DMS53 (cell line): ENCODE measurements at places on chromosomes 7 and 10.
A peak's percentile ranks its signal among the peaks of the same experiment; 100 is the strongest.

DNA sequence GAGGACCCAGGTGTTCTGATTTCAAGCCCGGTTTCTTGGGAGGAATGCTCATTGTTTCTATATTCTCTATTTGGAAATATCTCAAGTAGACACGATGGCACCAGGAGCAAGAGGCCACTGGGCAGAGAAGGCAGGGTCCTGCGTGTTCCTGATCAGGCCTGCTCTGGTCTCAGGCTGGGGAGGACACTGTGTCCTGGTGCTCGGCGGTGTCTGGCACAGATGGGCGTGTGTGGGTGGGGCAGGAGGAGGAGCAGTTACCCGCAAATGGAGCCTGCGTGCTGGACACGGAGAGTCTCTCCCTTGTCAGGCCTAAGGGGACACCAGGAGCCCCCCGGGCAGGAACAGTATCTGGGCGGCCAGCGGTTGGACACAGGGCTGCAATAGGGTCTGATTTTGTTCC lies 25.9 kb upstream of the GOLGA7B start:
- no peak for DNase-seq

DNA sequence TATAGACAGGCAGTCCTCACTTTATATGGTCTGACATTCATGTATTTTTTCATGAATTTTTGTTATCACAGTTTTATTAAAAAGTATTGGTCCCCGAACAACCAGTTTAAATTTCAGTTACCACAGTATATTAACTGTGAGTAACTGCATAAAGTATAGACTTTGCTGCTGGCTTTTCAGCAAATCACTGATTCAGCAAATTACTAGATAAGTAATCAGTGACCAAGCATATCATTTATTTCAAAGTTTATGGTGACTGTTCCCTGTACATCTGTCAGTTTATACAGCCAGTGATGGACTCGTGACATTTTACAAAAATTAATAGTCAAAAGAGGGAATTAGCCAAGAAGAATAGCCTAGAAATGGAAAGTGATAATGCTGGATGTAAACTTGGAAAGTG lies 266.7 kb upstream of the CHRM2 start:
- DNase-seq, result no peak

GRCh38 chr10:79188154-79188965 lies 119.6 kb downstream of the ZMIZ1 start:
- DNase-seq, result no peak

DNA sequence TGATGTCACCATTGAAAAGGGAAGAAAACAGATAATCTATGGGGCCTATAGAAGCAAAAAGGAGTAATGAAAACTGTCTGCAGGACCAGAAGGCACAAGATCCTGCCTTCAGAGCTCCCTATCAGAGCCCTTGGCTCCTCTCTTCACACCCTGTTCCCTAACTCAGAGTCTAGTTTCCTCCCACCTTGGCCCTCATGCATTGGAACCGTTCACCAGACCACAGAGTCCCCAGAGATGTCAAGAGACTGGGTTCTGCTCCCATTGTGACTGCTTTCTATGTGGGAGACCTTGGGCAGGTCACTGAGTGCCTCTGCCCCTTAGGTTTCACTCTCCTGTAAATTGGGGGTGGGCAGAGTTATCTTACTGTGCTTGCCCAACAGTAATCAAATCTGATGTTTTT lies 80.1 kb upstream of the RPA3 start:
- peak; percentile 80 for DNase-seq

- DNase-seq, result no peak
Observed at GRCh38 chr10:130559547-130559880, 423.3 kb downstream of the GLRX3 start.

GRCh38 chr10:131896403-131896802 lies 4.4 kb upstream of the PPP2R2D start:
- DNase-seq, result no peak

DNA sequence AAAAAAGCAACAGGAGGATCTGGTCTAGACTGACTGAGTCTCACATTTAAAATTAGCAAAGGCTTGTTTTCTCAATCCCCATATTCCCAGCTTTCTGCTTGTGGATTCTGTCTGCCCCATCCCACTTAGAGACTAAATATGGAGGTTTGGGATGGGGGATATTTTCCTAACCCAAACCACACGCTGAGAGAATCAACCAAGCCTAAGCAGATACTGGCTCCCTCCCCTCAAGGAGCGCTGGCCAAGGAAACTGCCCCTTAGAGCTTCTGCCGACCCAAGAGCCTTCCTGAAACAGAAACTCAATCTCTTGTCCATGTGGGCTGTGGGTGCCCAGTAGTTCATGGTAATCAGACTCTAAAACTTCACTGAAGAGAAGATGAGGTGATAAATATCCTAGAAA lies 3.9 kb downstream of the FFAR4 start:
- peak; percentile 34 for DNase-seq

DNA sequence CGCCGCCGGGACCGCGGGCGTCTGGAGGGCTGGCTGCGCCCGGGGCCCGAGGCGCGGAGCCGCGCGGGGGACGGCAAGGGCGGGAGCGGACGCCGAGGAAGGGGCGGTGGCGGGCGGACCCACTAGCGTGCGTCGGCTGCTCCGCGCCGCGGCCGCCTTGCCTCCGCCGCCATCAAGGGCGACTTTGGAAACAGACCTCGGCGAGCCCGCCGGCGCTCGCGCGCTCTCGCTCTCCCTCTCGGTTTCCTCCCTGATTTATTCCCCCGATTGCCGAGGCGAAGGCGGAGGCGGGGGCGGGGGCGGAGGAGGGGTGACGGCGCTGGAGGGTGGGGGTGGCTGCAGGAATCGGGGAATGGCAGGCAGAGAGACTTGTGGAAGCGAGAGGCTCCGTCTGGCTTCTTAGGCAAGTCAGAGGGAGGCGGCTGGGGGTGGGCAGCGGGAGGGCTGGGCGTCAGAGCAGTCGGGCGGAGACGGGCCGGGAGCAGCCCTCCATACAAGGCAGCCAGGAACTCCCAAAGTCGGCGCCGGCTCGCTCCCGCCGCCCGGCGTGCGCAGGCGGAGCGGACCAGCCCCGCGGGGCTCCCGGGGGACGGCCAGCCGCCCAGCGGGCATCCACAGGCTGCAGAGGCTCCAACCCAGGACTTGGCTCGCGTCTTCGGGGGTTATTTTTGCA lies at the start of gene CACNA2D1:
TSS of gene CACNA2D1 (minus strand) at position 231 of the 673 bp plus-strand sequence.
- peak; percentile 91 for DNase-seq

DNA sequence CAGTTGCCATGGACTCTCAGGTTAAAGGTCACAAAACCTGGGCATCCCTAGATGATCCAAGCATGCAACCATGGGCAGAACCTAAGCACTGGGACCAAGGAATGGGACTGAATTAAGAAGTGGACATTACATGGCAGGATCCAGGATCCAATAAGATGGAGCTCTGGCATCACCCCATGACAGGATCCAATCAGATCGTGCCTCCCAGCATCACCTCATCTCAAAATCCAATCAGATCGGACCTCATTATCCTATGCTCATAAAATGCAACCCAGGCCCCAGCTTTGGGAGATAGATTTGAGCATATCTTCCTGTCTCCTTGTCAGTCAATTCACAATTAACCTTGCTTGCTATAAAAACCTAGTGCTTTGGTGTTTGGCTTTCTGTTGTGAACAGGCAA lies 616.1 kb downstream of the PARD3 start:
- DNase-seq, result peak; percentile 32
